ENCODE measurements at places on chromosomes 11 and 22.

DNA sequence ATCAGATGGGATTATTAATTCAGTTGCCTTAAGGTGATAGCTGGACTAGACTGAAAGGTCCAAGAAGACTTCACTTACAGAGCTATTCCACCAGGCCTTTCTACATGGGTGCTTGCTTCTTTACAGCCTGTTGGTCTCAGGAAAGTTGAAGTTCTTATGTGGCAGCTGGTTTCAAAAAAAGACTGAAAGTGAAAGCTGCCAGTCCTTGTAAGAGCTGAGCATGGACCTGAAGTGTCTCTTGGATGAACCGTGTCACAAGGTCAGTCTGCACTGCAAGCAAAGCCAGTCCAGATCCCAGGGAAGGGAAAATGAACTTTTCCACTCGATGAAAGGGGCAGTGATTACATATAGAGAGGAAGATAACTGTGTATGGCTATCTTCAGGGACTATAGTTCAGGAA is 201.5 kb upstream of the LUZP2 start:
- DNase-seq, result no peak

DNA sequence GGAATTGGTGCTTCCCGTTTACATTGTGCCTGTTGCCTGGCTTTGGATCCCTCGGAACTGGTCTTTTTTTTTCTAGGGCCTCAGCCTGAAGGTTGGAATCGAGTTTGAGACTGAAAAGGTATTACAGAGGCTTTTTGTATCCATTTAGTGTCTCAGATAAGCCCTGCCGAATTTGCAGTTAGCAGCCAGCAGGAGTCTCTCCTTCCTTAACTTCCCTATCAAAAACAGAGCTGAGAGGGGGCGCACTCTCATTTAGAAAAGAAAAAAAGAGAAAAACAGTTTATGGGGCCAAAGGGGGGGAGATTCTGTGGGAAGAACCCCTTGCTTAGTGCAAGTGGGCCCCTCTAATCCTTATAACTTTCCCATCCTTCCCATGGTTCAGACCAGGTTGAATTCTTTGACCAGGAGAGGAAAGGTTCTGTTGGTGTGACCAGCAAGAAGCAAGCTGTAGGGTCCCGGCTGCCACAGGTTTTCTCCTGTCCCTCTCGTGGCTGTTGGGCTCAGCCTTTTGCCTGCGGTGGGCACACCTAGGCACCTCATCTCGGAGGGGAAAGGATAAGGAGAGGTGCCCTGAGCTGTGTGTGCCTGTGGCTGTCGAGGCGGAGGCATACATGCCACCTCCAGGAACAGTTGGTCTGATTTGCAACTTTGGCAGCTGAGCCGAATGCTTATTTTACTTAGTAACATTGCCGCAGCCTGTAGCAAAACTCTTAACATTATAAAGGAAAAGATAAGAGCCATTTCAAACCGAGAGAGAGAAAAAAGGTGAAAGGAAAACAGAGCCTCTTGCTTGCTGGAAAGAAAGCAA is 565.0 kb upstream of the CNTN5 start:
- no peak for DNase-seq

GRCh38 chr11:118621784-118622375 is 14.5 kb downstream of the PHLDB1 start:
- no peak for DNase-seq

DNA sequence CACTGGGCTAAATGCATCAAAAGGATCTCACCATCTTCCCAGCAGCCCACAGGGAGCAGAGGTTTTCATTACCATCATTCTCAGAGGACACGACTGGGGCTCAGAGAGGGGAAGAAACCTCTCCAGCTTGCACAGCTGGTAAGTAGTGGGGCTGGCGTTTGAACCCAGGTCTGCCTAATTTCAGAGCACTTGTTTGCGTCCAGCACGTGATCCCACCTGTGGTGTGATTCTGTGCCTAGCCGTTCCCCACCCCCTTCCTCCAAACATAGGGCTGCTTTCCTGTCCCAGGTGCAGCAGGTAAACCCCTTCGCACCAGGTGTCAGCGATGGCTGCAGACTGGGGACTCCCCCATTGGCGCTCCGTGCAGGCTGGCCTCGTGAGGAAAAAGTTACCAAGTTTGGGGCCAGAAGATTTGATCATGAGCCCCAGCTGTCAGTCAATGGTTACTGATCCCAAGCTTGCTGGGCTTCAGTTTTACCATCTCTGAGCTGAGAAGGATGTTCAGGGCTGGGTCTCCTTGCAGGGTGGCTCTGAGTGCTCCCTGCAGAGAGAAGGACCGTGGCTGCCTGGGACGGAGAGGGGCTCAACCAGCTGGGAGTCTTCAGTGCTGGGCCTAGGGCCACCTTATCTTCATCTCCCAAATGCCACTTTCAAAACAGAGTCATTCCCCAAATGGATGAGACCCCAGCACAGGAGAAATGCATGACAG is 445.6 kb downstream of the TBC1D22A start:
- no peak for DNase-seq

DNA sequence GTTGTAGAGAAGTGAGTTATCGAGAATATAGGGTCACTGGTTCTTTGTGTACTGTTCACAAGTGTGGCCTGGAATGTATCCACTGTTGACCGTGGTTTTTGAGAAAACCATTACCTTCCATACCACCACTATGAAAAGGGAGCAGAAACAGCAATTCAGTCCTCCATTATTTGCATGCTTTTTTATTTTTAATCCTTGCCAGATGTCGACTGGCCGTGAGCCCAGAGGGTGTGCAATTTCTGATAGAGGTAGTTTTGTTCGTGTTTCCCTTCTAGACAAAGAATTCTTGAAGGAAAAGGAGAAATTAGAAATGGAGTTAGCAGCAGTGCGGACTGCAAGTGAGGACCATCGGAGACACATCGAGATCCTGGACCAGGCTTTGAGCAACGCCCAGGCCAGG is 81.7 kb downstream of the AMOTL1 start:
- DNase-seq, result no peak

- DNase-seq, result no peak
These were observed 406.7 kb downstream of the LUZP2 start for GRCh38 chr11:24903555-24903954.

DNA sequence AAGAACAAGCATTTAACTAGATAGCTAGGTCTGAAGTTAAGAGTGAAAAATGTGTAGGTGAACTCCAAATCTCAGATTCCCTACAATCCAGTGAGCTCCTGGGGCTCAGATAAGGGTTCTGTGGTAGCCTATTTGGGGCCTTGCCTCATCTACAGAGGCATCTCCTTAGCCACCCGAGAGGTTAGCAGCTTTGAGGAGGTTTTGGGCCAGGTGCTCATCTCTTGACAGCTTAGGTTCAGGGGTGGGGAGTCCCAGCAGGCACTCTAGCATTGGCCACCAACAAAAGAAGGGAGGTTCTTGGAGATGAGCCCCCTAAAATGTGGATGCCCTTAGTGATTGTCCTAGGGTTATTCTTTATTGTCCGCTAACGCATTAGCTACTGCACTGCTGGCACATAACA is 184.4 kb upstream of the B3GAT1 start:
- DNase-seq, result no peak

GRCh38 chr22:44143579-44143978 is 37.1 kb upstream of the PARVG start:
- no peak for DNase-seq

DNA sequence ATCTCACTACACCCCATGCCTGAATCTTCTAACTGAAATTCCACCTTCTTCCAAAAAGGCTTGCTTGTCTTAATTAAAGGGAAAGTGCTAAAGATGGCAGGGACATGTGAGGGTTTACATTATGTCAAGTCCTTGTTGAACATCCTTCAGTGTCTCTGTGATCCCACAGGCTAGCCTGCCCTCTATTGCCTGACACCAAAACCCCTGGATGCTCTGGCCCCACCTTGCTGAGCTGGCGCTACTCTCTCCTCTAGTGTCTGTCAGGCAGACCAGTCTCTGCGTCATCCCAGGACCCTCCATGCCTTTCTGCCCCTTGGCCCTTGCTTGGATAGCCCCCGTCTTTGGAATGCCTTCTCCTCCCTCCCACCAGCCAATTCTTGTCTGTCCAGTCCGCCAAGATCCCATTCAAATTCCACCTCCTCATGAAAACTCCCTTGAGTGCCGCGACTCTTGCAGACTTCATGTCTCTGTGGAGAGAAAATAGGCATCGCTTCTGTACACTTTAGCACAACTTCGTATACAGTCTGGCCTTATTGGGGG is 69.3 kb downstream of the PKNOX2 start:
- DNase-seq, result no peak

GRCh38 chr11:57405271-57405860 is 14.9 kb upstream of the PRG2 start:
- DNase-seq, result no peak

DNA sequence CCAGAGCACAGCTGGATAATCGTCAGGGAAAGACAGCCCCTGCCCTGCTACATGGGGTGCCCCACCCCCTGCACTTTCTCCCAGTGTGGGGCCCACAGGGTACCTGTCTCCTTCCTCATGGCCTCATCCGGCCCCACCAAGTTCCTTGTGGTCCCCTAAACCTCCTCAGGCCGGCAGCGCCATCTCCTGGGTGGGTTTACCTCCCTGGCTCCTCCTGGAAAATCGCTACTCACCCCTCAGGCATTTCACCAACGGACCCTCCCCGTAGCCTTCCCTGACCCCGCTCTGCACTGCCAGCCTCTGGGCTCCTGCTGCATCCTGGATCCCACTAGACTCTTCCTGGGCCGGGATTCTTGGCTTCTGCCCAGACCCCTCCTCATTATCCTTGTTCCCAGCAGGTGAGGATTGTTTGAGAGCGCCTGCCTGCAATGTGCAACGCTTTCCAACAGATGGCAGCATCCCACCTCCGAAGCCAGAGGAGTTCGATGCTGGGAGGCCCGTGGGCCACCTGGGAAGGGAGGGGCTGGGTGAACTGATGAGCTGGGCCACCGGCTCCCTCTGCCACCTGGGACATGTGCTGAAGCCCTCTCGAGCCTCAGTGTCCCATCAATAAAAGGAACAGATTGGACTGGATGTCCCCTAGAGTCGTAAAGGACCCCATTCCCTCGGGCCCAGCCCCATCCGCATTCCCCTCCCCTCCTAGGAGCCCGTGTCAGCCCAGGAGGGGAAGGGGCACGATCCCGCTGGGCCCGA is 44.2 kb upstream of the TTLL12 start:
- peak; percentile 11 for DNase-seq

GRCh38 chr11:111379602-111380136 is 594 bp upstream of the POU2AF1 start:
- DNase-seq, result no peak

GRCh38 chr11:104891135-104891534 is 7.1 kb downstream of the CASP12 start:
- no peak for DNase-seq

GRCh38 chr11:10875430-10876021 is 17.7 kb upstream of the ZBED5 start:
- no peak for DNase-seq

DNA sequence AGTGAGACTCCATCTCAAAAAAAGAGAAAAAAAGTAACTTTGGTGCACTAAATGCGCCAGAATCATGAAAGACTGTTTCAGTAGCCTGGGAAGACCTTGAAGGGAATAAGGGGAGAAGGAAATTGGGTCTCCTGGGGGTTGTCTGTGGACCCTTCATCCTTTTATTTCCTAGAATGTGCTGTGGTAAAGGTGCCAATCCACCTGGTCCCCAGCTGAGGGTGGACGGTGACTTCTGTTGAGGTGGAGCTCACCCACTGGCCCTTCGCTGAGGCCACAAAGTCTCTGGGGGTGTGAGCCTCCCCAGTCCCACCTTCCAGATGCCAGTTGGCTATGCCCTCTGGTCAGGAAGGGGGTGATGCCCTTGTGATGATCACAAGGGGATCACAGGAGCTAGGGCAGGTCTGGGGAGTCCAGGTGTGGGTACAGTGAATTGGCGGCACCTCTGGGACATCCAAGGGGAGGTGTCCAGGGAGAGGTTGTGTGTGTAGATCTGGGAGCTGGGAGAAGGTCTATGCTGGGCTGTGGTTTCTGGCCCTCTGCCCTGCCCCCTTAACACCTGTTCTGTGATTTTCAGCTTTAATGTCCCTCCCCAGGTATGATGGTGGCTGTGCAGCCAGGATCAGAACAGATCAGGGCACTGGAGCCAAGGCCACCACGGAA is 34.2 kb upstream of the LMO1 start:
- DNase-seq, result no peak

- DNase-seq, result no peak
These were observed 133.3 kb upstream of the PARVA start for GRCh38 chr11:12243911-12244550.

- no peak for DNase-seq
These were observed 609.9 kb downstream of the INSC start for GRCh38 chr11:15724601-15725000.

- no peak for DNase-seq
These were observed 6.0 kb upstream of the PLA2G6 start for GRCh38 chr22:38187413-38188212.

GRCh38 chr11:94533696-94534630 is 9.8 kb upstream of the FUT4 start:
- no peak for DNase-seq

- no peak for DNase-seq
These were observed 7.4 kb downstream of the PRR33 start for GRCh38 chr11:1884303-1884700.

DNA sequence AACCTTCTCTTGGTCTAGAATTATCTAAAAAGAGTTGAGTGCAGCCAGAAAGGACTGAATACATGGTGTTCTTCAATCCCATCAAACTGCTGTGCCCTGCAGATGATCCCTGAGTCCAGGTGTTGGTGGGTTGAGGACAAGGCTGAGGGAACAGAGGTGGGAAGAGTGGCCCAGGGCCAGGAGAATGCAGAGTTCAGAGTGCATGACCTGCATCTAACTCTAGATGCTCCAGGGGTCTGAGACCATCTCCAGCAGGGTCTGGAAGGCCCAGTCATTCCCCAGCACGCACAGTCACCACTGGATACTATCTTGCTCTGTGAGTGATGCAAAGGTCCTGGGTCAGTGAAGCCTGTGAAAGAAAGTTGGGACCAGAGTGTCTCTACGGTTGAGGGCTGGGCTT is 2.1 kb upstream of the VPREB1 start:
- no peak for DNase-seq

DNA sequence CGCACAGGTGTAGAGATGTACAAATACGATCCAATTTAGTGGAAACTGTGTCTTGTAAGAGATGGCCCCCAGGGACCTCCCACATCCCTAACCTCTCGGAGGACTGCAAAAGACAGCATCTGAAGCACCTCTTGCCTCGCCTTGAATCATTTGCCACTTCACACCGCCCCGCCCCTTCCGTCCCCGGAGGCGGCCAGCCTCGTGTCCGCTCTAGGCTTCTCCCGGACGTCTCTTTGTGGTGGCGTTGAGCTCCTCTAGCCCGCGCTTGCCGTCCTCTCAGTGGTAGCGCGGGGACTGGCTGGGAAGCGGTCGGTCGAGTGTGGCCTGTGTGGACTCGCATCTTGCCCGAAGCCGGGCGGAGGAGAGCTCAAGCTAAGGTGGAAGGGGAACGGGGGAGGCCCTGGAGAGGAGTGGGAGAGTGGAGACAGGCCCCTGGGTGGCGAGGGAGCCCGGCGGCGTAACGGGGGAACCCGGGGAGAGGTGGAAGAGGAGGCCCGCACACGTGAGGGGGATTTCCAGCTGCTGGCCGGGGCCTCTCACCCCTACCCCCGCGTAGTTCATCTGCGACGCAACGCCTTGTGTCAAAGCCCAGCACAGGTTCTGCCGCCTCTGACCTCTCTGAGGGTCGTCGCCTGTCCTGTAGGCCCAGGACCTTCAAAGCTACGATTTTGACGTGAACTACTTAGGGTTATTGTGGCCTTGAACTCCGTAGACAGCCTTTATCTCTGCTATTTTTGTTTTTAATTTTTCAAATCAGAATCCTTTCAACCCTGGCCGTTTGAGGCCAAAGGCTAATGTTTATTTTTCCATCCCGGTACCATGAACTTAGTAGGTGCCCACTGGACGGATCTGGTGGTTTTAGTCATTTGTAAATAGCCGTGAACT is at the start of gene ARL14EP:
Gene ARL14EP, plus strand, starts transcription at position 279 of the 885 bp plus-strand sequence. CDS start 7,845 bp downstream, outside the sequence.
- peak; percentile 93 for DNase-seq
